Lower leg skin (tissue), 4 donors: ENCODE measurements at places on chromosomes 3 and 15. TPM values are rescaled to one million over a fixed set of nuclear protein-coding genes. Genes with fewer than 3 reads are reported as not detected.
A peak's percentile ranks its signal among the peaks of the same experiment; 100 is the strongest.

Gene AAGAB
- total RNA-seq: 11.3 TPM

Gene LMAN1L
- total RNA-seq: 0.29 TPM

Gene PPP2R3A
- total RNA-seq: 37.5 TPM

Gene PEAK1
- 28.0 TPM for total RNA-seq

Gene NANOGP8
- 0.95 TPM for total RNA-seq

Gene SCN5A
- 0.39 TPM for total RNA-seq

DNA sequence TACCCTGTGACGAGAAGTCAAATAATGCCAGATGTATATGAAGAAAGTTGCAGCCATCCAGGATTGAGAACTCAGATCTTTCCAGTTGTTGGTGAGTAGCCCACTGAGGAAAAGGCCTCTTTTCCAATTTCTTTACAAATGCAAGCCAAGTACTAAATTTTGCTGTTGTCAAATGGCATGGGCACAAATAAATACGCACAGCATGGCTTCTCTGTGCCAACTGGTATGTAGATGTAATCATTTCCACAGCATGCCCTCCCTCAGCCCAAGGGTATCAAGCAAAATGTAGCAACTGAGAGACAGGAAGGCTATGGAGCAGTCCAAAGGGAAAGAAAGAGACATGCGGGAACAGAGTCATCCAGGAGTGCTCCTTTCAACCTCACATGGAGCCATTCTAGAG lies 105.4 kb downstream of the FGF12 start:
- DNase-seq: no peak

DNA sequence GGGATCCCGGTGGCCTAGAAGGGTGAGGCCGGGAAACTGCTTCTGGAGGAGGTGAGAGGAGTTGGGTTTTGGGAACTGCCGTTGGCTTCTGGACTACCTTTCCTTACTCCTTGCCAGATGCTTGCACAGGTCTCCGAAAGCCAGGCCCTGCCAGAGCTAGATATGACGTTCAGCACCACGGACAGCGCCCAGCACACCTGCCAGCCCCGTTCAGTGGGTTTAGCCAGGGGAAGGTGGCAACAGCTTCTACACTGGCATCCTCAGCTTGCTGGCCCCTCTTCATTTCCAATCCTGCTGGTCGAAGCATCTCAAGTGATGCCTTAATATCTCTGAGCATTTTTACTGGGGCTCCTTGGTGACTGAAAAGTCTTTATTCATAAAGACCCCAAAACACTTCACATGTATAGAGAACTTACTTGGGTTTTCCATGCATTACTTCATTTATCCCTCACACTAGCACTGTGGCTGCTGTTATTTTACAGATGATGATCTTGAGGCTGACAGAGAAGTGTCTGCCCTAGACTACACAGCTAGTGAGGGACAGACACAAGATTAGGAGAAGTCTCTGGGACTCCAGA lies 21.9 kb downstream of the HCN4 start:
- no peak for DNase-seq

DNA sequence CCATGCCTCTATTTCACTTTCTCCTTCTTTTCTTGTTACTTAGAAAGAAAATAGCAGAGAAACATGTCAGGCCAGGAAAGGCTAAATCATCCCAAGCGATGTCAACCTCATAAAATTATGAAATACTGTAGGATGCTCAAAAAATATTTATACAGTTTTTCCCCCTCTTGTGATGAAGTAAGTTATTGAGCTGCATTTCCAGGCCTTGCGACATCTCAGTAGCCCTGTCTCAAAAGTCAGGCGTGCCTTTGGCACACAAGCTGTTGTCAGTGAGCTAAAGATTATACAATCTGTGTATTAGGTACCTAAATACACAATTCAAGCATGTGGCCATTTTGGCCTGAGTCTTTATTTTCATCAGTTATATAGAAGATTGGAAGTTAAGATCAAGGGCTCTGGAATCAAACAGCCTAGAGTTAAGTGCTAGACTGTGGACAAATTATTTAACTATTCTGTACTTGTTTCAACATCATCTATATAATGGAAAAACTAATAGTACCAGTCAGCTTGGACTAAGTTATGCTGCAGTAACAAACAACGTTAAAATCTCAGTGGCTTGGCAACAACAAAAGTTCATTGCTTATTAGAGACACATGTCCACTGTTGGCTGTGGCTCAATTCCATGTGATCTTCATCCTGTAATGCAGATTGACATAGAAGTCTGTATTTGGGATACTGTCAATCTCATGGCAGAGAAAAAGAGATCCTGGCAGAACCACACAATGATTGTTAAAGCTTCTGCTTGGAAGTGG lies 406.4 kb upstream of the PROK2 start:
- DNase-seq: no peak

DNA sequence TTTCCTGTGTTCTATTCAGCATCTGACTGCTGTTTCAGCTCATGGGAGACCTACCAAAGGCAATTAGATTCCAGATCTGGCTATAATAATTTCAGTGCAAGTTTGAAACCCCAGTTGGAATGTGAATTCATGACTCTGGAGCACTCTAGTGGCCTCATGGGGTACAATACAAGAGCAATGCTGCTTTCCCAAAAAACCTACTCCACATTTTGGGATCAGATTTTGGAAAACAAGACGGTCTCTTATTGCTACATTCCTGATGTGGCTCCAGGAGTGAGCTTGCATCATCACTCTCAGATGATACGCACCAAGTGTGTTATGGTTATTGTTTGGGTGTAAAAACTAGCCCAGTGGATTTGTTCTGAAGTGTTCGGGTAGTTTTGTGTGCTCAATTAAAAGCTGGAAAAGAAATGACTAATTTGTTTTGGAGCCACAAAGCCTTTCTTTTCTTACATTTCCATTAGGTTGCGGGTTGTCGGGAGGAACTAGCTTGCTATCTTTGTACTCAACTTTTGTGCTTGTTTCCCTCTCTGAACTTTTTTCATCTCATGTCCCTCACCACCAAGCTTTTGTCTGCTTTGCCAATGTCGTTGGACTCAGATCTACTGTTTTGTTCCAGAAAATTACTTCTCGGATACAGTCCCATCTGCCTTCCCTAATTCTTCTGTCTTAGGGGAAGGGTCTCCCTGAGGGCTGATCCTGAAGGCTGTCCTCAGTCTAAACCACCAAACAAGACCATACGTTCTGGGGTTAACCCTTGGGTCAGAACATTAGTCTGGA lies 272.1 kb downstream of the BBX start:
- DNase-seq: no peak

DNA sequence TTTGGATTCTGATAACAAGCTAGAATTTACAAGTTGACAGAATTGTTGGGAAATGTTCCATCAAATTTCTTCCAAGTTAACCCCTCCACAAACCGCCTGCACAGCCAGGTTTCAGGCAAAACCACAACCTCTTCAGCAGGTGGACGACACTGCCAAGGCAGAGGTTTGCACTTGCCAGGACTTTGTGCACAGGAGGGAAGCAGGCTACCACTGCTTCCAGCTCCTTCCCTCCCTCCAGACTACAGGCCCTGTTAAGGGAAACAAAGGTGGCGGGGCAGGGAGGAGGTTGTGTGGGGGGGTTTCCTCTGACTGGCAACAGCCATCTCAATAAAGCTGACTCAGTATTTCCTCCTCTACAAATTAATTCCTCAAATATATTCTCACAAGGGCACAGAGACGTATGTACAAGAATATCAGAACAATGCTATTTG lies 42.2 kb downstream of the TBC1D2B start:
- no peak for DNase-seq

- DNase-seq: no peak
Observed at GRCh38 chr3:127210654-127210943, 17.7 kb downstream of the PRR23E start.

GRCh38 chr15:93219859-93220420 lies 130.9 kb upstream of the RGMA start:
- DNase-seq: no peak

GRCh38 chr3:148232389-148232788 lies 465.3 kb upstream of the AGTR1 start:
- no peak for DNase-seq

- DNase-seq: no peak
Observed at GRCh38 chr3:56309465-56309864, 158.8 kb downstream of the ERC2 start.

DNA sequence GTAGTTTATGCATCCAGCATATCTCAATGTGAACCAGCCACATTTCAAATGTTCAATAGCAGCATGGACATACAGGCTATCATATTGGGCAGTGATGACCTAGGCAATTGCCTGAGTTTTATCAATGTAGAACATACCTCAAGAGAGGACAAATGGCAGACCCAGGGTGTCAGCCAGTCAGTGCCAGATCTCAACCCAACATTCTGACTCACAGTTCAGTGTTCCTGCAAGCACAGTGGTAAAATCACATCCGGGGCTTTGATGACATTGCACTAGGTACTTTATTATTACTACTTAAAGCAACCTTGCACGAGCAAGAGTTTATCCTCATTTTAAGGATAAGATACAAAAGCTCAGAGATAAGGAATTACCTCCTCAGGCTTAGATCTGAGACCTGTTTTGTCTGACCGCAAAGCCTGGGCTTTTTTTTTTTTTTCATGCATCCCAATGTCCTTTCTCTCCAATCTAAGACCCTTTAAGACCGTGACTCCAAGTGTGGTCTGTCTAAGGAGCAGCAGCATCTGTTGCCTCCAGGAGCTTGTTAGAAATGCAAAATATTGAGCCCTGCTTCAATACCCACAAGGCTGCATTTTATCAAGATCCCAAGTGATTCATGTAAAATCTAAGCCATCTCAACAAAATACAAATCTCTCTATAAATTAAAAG lies 60.1 kb downstream of the SLC12A1 start:
- no peak for DNase-seq

DNA sequence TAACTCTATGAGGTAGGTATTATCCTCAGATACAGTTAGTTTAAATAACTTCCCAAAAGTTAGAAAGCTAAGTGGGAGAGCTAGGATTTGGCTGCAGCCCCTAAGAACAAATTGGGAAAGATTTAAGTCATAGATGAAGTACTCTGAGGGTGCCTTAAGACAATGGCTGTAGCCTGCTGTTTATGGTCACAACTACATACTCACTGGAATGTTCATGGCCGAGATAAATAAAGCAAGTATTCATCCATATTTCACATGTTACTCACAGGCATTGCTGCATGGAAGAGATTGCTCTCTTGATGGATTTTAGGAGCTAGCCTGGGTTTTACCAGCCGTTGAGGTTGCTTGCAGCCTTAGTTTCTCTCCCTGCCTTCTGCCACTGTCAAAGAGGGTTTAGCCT lies 145.0 kb downstream of the CMSS1 start:
- DNase-seq: no peak

GRCh38 chr15:81161851-81162250 lies 27.8 kb downstream of the CFAP161 start:
- no peak for DNase-seq

- DNase-seq: no peak
Observed at GRCh38 chr3:128413413-128414205, 53.1 kb downstream of the DNAJB8 start.

DNA sequence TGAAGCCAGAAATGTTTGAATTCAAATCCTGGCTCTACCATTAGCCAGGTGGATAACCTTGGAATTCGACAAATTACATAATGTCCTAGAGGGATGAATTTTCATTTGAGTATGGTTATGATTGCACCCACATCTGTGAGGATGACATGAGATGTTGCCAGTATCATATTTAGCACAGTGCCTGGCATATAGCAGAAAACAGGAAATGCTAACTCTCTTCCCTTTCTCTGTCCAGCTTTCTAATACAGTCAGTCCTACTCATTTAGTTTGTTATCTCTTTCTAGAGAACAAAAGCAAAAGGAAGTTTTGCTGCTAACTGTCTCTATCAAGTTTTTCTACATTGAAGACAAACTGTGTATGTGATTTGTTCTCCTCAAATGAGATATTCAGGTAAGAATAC lies 231.7 kb downstream of the CPNE4 start:
- no peak for DNase-seq

GRCh38 chr3:49329186-49329585 lies 10.7 kb downstream of the USP4 start:
- no peak for DNase-seq

DNA sequence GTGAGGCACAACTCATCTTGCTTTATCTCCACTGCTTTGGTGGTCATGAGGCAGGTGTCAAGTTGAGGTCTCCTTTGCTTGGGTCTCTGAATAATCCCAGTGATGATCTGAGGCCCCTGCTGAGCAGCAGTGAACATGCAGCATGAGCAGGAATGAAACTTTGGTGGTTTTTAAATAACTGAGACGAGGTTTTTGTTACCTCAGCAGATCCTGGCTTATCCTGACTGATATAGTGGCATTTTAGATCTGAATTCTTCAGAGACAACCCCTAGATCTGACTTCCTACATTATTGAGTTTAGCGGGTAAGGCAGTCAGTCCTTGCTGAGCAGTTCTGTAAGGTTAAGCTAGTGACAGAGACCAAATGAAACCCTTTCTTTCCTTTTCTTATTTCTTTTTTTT lies 230.4 kb downstream of the ARRDC4 start:
- DNase-seq: no peak

DNA sequence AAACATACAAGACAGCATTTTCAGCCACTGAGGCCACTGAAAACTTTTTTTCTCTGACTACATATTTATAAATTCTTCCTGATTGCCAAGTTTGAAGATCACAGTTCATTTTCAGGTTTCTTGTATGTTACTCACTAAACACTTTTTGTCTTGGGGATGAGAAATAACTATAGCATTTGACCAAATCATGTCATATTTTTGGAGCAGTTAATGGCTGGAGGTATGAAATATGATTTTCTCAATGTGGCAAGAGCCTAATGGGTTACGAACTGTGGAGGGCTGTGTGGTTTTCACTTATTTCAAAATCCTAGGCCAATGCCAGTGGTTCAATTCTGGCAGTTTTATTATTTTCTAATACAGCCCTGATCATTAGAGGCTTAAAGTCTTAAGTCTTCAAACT lies 64.4 kb downstream of the USP13 start:
- DNase-seq: no peak

DNA sequence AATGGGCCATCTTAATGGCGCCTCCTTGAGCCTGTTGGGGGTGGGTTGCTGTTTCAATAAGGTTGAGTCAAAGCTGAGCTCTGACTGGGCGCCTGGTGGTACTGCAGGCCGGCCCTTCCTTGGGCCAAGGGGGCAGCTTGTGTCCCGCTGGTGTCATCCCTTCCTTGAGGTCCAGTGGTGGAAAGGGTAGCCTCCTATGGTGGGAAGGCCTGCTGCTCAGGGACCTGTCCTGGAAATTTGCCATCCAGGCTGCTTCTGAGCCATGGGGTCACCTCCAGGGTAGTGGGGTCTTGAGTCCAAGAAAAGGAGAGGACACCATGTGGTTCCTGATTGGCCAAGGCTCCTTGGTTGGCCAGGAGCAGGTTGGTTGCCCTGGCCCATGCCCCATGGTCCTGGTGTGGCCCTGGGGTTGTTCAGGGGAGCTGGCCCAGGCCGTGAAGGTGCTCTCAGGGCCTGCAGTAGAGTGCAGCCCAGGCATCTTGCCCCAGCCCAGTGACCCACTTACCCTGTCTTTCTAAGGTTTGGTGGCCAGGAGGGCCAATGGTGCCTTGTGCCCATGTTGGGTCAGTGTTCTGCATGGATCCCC lies 188.7 kb downstream of the UBE3A start:
- DNase-seq: peak; percentile 31

- DNase-seq: no peak
Observed at GRCh38 chr15:28033443-28033842, 65.7 kb downstream of the OCA2 start.
